Activated T-helper 1 cell treated with anti-CD3 and anti-CD28 coated beads, Interleukin-2, amount 50 U/mL, for 16 hours (primary cell): ENCODE measurements at places on chromosomes 4 and X.

DNA sequence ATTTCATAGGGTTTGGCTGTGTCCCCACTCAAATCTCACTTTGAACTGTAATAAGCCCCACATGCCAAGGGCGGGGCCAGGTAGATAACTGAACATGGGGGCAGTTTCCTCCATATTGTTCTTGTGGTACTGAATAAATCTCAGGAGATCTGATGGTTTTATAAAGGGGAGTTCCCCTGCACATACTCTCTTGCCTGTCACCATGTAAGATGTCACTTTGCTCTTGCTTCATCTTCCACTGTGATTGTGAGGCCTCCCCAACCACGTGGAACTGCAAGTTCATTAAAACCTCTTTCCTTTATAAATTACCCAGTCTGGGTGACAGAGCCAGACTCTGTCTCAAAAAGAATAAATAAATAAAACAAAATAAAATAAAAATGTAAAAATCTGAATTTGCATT lies 95.9 kb downstream of the PDS5A start:
- no peak for DNase-seq

GRCh38 chrX:153446636-153446936 lies 730 bp upstream of the TREX2 start:
- DNase-seq = no peak

DNA sequence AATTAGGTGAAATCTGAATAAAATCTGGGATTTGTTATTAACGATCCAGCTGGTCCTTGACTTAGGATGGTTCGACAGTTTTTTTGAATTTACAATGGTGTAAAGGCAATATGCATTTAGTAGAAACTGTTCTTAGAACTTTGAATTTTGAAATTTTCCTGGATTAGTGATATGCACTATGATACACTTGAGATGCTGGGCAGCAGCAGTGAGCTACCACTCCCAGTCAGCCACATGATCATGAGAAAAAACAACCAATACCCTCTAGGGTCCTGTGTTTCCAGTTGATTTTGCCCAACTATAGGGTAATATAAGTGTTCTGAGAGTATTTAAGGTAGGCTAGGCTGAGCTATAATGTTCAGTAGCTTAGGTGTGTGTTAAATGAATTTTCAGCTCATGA lies 303.7 kb downstream of the GPAT3 start:
- DNase-seq = no peak

DNA sequence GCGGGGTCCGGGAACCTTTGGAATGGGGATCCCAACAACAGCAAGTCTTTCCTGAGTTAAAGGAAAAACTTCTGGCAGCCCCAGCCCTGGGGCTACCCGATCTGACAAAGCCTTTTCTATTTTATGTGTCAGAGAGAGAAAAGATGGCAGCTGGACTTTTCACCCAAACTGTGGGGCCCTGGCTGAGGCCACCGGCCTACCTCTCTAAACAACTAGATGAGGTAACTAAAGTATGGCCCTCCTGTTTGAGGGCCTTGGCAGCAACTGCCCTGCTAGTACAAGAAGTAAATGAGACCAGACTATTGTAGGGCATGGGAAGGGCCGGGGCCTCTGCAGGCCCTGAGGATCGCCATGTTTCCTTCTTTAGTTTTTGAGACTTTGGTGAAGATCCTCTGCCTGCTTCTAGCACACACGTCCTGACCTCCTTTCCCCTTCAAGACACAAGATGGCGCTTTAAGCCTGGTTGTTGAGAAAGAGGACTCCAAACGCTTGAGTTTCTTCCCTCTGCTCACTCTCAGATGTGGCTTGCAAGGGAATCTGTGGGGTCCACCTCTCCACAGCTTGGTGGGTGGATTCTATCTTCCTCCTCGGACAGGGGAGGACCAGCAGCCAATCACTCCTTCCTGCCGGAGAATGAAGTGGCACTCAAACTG lies 18.5 kb upstream of the DRD5 start:
- no peak for DNase-seq

DNA sequence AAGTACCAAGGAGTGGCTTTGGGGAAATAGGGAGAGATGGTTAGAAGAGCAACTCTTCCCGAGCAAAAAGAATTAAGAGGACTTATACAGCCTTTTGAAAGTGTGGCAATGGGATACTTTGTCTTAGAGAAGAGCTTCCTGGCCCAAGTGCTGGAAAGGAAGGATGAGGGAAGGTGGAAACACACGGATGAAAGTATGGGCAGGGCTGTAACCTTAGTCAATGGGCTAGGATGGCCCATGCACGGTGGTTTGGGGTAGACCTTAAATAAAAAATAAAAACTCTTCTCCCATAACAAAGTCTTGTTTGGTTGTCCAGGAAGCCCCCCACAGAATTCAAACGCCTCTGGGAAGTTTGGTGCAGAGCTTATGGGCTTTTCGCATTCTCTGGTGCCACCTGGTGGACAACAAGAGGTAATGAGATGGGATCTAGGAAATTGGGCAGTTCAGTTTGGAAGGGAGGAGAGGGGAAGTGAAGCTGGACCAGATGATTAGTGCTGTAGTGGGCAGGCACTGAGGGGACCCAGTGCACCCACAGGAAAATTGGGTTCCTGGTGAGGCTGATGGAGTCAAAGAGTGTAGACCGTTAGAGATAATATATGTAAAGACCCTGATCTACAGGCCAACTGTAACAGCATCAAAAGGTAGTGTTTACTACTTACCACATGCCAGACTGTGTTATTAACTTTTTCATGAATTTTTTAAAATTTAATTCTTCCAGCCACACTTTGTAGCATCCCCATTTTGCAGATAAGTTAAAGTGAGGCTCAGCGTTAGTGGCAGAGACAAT lies 13.8 kb upstream of the ENOX2 start:
- peak; percentile 7 for DNase-seq

GRCh38 chr4:45324455-45325417 lies 598.4 kb upstream of the GNPDA2 start:
- no peak for DNase-seq

GRCh38 chrX:42497356-42497755 lies 280.6 kb downstream of the PPP1R2C start:
- DNase-seq = no peak

DNA sequence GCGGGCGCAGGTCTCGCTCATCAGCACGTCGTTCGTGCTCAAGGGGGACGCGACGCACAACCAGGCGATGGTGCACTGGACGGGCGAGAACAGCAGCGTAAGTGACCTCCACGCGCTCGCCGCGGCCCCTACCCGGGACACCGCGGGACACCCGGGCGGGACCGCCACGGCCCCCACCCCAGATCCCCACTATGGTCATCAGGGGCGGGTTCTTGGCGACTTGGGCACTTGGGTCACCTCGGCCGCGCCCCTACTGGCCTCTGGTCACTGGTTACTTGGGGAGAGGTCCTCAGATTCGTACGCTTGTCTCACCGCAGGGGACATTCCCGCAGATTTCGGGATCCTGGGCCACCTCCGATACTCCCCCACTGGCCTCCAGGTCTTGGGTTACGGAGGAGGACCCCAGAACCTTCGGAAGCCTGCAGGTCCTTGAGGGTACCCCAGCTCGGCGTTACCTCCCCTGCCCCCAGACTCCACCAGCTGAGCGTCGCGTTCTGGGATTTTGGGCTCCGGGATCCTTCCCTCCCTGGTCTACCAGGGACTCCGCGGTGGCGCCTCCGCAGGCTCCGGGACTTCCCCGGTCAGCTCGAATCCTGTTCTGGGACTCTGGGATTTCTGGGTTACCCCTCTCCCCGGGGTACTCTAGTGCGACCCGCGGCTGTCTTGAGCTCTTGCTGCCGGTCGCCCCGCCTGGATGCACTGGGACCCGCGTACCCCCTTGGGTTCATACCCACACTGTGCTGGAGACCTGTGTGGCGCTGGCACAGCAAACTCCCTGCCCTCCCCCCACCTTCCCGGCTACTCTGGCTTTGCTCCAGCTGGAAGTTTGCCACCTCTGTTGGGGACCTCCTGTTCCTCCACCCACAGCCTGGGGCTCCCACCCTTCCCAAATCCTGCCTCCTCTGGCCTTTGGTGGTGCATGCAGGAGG lies 956 bp downstream of the SORCS2 start:
- no peak for DNase-seq

DNA sequence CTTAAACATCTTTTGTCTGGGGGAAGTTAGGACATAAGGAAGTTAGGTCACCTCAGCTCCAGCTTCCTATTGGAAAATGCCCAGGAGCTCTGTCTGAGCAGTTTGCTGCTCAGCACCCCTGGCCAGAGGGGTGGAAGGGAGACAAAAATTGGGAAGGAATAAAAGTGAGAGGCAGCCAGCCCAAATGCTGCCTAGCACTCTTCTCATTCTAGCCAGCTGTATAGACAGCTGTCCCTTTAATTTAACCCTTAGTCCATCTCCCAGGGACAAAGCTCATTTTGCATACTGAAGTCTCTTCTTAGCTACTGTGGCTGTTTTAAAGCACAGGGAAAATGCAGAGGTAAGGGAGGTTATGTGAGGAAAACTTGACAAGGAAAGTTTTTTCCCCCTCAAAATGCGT lies 89.5 kb upstream of the CITED1 start:
- DNase-seq = no peak

DNA sequence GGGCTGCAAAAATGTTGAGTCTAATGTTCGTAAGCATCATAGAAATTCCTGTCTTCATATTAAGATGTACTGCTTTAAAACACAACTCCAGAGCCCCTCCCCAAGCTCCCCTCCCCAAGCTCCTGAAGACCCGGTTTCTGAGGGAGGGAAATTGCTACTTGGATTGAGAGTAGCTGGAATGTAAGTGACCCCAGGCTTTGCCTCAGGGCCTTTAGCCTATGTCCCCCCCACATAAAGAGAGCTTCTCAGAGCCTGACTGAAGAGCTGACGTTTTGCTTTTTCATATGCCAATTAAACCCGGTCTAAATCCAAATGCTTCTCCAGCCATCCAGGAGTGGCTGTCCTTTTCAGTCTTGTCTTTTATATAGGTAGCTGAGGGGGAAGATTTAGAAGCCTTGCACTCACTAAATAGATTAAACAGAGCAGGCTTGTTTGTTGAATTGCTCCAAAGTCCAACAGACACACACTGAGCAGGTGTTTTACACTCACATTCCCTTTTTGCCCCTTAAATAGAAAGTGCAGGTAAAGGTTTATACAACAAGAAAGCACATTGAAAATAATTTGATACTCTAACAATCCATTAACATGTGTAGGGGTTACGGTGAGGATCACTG lies 19.6 kb downstream of the ARX start:
- DNase-seq = no peak

DNA sequence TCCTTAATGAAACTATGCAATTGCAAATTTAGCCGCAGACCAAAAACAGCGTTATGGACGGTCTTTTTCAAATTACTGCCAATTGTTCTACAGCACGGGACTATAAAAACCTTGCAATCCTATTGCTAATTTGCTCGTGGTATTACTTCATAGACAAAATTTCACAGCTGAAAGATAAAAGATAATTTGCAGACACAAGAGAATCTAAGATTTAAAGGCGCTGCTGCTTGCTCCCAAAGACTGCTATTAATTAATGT lies 1.4 kb upstream of the CAMK2D start:
- no peak for DNase-seq

DNA sequence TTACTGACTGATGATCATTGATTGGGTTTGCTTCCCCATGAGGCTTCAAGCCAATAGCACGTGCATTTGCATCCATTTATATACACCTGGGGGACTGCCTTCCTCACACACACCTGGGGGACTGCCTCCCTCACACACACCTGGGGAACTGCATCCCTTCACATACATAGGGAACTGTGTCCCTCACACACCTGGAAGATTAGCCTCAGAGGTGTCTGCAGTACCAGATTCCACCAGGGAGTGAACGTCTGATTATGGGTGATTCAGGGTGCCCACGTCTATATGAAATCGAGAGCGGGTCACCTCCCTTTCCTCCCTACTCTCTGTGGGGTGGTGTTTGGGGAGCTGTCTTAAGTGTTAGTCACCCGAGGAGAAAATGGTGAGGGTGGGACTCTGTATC lies 16.9 kb downstream of the CD99 start:
- DNase-seq = no peak

DNA sequence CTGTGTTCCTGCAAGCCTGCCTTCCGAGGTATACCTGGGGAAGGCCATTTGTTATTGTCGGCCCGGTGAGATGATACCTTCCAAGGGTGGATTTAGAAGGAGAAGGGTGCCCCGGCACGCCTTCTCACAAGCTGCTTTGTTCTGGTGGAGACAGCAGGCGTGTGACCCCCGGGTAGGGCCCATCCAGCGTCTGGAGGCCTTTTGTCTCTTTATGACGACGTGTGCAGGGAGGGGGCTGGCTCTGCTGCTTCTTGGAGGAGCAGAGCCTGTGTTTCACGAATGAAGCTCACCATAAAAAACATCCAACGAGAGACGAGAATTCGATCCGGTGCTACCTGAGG lies 45.3 kb downstream of the SHOX start:
- DNase-seq = no peak

- DNase-seq = no peak
Measured at GRCh38 chr4:29051381-29051965, 1668.7 kb upstream of the PCDH7 start.

DNA sequence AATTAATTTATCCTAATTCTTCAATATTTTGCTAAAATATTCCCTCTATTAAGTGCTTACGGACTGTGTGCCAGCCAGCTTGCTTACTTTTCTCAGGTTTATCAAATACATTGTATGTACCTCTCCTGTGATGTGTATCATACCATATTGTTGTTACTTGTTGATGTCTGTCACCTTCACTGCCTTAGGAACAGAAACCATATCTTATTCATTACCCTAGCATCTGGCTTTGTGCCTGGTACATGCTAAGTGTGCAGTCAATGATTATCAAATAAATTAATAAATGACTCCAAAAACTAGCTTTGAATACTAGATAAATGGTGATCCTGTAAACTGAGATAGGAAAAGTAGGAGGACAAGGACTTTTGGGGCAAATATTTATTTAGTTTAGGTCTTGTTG lies 6.9 kb downstream of the CLCN3 start:
- DNase-seq = no peak

- no peak for DNase-seq
Measured at GRCh38 chrX:23656091-23656490, 11.2 kb upstream of the PRDX4 start.

- no peak for DNase-seq
Measured at GRCh38 chr4:181416966-181417365, 826.2 kb upstream of the TENM3 start.

GRCh38 chr4:150974750-150975149 lies 40.3 kb downstream of the LRBA start:
- no peak for DNase-seq

DNA sequence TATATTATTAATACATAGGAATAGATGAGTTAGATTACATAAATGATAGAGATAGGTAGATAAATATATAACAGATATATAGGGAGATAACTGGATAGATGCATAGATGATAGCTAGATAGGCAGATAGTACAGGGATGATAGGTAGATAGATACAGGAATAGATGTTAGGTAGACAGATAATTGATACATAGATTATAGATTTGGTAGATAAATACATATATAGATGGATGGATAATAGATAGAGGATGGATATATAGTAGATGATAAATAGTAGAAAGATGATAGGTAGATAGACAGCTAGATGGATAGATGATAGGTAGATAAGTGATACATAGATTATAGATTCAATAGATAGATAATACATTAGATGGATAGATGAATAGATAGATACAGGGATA lies 283.6 kb downstream of the SHOX start:
- no peak for DNase-seq

DNA sequence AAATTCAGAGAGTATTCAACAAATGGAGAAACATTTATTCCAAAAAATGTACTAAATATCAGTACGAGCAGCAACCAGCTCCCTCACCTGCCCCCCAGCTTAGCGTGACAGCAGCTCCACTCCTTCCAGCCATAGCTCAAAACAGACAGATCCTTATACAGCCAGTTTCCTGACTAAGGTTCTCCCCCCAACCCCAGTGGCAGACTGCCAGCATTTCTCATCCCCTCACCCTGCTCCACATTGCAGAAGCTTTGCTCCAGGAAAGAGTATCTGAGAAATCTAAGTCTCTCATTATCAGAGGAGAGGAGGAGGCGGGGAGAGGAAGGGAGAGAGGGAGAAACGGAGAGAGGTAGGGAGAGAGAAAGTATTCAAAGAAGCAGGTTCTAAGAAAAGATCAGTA lies 53.3 kb upstream of the PASD1 start:
- DNase-seq = no peak
